Upper lobe of right lung (tissue), 1 donor: ENCODE measurements at places on chromosomes 4 and X.

GRCh38 chr4:113057891-113058290 is 8.4 kb downstream of the ANK2 start:
- DNase-seq = no peak

DNA sequence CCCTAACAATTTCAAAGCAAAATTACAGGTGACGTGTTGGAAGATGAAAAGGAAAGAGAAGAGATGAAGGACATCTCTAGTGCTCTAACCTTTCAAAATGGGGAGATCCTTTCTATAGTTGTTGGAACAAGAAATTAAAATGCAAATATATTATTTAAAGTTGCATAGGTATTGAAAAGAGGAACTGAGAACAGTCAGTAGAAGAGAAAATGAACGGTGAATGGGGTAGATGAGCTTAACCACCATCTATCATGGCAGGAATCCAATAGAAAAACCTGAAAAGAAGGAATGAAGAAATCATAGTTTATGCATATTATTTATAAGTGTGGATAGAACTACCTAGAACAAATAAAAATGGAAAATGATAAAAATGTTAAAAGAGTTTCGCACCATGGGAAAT is 42.0 kb downstream of the ANXA5 start:
- no peak for DNase-seq

DNA sequence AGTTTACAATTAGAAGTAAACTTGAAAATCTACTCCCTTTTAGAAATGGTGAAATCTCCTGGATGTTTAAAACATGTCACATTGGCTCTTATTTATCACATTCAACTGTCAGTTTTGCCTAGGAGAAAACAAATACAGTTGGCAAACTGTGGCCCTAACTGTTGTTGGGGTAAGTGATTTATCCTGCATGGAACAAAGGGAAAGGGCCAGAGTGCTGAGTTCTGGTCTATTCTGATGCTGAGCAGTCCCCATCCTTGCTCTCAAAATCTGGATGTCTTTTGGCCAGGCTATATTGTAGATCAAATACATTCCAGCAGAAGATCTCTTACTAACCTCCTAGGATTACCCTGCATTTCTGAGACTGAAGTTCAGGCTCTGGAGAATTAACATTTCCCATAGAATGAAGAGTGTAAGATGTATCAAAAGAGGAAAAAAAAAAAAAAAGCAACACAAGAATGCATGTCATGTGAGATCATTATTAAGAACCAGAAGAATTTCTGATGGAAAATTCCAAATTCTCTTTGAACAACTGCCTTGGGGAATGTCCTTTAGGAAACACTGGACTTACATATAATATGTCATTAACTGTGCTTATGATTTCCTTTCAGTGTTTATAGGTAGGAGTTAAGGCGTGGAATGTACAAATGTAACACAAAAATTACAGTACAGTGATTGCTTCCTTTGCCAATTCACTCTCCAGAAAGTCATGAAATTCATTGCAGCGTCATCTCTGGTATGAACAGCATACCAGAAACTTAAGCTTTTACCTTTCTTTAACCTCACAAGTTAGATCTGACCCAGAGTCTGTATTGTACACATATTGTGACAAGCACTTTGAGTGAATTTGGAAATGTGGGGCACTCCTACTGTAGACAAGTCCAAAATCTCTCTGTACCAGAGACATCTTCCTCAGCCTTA is 1012.5 kb upstream of the LCORL start:
- no peak for DNase-seq

GRCh38 chr4:2135083-2135482 is 76.0 kb downstream of the NAT8L start:
- DNase-seq = no peak

DNA sequence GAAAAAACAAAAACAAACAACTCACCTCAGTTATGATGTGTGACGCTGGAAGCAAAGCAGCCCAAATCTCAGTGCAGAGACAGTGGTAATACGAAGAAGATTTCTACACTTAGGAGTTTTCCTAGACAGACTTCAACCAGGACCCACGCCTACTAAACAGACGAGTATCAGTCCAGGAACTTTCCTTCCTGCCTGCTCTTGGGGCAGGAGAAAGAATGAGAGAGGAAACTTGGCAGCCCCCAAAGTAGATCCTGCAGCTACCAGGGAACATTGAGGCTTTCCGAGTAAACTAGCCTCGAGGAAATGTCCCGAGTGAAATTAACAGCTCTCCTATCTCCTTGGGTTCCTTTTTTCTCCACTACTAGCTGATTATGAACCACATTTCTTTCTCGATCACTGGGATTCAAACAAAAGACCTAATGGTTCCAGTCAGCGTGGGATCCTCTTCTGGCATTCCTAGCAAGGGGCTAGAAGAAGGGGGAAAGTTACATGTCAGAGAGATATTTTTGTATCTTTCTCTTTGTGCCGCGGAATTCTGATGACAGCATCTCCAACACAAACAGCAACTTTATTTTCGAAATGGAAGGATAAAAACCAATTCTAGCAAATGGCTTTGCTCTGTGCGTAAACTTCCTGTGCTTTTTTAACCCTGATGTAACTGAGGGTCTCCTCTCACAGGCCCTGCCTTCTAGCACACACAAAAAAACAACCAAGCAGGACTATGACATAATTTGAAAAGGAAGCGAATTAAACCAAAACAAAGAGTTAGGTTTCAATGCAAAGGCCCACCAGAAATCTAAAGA is 53.2 kb downstream of the PPM1K start:
- no peak for DNase-seq

DNA sequence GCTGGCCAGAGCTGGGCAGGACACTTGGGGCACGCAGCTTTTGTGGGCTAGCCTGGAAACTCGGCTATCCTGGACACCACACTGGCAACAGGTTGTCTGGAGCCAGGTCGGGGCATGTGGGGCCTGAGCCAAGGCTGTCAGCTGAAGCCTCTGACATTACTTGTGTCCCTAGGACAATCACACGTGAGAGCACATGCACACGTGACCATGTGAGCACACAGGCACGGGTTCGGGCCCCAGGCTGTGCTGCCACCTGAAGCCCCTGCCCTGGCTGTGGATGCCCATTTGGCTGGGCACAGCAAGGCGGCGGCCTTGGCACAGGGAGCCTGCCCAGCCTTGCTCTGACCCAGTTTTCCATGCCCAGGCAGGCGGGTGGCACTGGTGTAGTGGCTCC is 8.7 kb upstream of the FGFR3 start:
- no peak for DNase-seq

GRCh38 chr4:173254646-173255045 is 79.5 kb downstream of the HMGB2 start:
- no peak for DNase-seq

DNA sequence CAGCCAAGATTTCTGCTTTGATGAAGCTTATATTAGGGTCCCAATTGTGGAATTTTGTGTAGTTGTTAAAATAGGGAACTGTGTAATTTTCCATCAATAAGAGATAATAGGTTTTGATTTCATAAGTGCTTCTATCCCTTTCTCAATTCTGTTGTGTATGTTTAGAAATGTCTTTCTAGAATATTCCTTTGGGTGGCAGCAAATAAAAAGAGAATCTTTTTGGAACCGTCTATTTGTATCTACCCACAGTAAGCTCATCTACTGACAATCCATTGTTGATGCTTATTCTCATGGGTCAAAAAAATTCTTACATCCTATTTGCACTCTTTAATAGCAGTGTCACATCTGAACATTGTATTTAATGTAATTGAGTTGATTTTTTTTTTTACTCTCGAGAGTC is 61.7 kb downstream of the TMA16 start:
- no peak for DNase-seq

GRCh38 chr4:168811207-168811606 is 198.8 kb downstream of the CBR4 start:
- DNase-seq = no peak
